Spinal cord (tissue), 10 donors: ENCODE measurements at places on chromosomes 12 and 14.

DNA sequence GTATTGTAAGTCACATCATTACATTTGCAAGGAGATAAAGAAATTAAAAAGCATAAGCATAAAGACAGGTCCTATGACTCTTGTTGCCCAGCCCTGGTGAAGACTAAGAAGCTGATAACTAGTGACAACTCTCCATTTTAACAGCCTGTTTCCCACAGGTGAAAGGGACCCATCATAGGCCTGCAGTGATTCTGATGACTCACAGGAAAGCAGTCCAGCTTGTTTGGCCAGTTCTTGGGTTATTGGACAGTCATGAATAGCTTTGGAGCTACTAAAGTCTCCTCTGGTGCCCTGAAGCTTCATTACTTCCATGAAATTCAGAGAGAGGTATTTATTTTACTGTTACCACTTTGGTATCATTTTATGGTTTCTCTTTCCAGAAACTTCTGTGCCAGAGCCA lies 55.5 kb upstream of the DYRK2 start:
- no peaks in the 10 kb centered on the region for H3K27me3 ChIP-seq
- no peak overlapping the region for H3K27ac ChIP-seq
- H3K4me3 ChIP-seq, result no peak overlapping the region
- DNase-seq, result no peak
- H3K36me3 ChIP-seq, result no peaks in the 10 kb centered on the region
- H3K4me1 ChIP-seq, result no peaks in the 10 kb centered on the region

DNA sequence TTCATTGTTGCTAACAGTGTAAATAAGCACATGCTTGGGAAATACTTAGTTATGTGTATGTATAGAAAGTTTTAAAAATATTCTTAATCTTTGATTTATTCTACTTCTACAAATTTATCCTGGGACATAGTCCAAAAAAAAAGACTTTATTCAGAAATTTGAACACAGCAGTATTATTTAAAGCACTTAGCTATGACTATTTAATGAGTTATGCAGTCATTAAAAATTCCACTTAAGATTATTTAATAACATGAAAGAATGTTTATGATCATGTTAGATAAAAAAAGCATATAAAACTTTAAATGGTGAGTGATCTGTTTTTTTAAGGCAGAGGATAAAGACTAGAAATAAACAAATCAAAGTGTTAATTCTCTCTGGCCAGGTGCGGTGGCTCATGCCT lies 78.3 kb downstream of the BAZ1A start:
- no peak overlapping the region for H3K27ac ChIP-seq
- peaks cover 10% of the 10 kb centered on the region for H3K36me3 ChIP-seq
- no peak for DNase-seq
- H3K4me1 ChIP-seq, result no peaks in the 10 kb centered on the region

- no peaks in the 10 kb centered on the region for H3K27me3 ChIP-seq
- no peak overlapping the region for H3K4me3 ChIP-seq
- peaks cover 31% of the 10 kb centered on the region for H3K4me1 ChIP-seq
- no peak overlapping the region for H3K27ac ChIP-seq
- no peaks in the 10 kb centered on the region for H3K36me3 ChIP-seq
- no peak for DNase-seq
Measured at GRCh38 chr12:131375261-131375971, 335.5 kb upstream of the SFSWAP start.

- no peak overlapping the region for H3K4me3 ChIP-seq
- no peak overlapping the region for H3K27ac ChIP-seq
- no peaks in the 10 kb centered on the region for H3K27me3 ChIP-seq
- no peaks in the 10 kb centered on the region for H3K4me1 ChIP-seq
- DNase-seq, result no peak
- no peaks in the 10 kb centered on the region for H3K36me3 ChIP-seq
Measured at GRCh38 chr12:54829511-54829910, 24.8 kb upstream of the MUCL1 start.

DNA sequence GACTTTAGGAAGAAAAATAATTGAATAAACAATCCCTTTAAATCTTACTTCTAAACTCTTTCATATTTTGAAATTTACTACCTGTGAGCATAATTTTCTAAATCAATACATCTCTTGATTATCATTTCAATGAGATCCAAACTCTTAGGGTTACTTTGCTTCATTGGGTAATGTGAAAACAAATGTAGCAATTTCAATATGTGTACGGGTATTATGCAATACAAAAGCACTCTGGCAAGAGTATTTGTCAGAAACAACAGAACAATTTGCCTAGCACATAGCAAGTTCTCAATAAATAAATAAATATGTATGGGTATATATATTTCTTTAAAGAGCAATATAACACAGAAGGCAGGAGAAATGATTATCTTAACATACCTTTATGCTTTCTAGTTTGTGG lies 77.1 kb downstream of the PLEKHG7 start:
- H3K36me3 ChIP-seq, result no peaks in the 10 kb centered on the region
- no peaks in the 10 kb centered on the region for H3K4me1 ChIP-seq
- no peak overlapping the region for H3K27ac ChIP-seq
- no peaks in the 10 kb centered on the region for H3K27me3 ChIP-seq
- H3K4me3 ChIP-seq, result no peak overlapping the region
- no peak for DNase-seq

DNA sequence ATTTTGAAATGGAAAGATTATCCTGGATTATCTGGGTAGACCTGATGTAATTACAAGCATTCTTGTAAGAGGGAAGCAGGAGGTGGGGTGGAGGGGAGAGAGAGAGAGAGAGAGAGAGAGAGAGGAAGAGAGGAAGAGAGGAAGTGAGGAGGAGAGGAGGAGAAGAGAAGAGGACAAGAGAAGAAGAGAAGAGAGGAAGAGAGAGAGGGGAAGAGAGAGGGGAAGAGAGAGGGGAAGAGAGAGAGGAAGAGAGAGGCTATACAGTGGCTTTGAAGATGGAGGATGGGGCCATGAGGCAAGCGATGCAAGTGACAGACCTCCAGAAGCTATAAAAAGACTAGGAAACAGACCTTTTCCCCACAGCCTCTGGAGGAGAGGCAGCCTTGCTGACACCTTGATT lies 13.7 kb upstream of the CHST11 start:
- no peak for DNase-seq
- no peak overlapping the region for H3K4me3 ChIP-seq
- H3K36me3 ChIP-seq, result no peaks in the 10 kb centered on the region
- no peaks in the 10 kb centered on the region for H3K4me1 ChIP-seq

- peaks cover 7% of the 10 kb centered on the region for H3K4me1 ChIP-seq
- no peak for DNase-seq
- H3K4me3 ChIP-seq, result no peak overlapping the region
- H3K36me3 ChIP-seq, result no peaks in the 10 kb centered on the region
- no peak overlapping the region for H3K27ac ChIP-seq
- H3K27me3 ChIP-seq, result no peaks in the 10 kb centered on the region
Measured at GRCh38 chr14:97021571-97022168, 224.5 kb downstream of the VRK1 start.

- H3K27me3 ChIP-seq, result no peaks in the 10 kb centered on the region
- no peaks in the 10 kb centered on the region for H3K36me3 ChIP-seq
- DNase-seq, result no peak
- H3K4me1 ChIP-seq, result no peaks in the 10 kb centered on the region
- H3K4me3 ChIP-seq, result no peak overlapping the region
Measured at GRCh38 chr12:90216815-90217214, 508.2 kb upstream of the ATP2B1 start.

DNA sequence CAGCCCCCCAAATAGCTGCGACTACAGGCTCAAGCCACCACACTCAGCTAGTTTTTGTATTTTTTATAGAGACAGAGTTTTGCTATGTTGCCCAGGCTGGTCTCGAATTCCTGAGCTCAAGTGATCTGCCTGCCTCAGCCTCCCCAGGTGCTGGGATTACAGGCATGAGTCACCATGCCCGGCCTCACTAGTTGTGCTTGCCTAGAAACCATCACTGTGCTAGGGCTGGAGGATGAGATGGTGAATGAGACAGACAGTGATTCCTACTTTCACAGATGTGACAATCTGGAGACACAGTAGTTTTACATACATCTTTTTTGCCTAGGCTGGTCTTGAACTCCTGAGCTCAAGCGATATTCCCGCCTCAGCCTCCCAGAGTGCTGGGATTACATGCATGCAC lies 7.5 kb upstream of the MSI1 start:
- H3K4me1 ChIP-seq, result no peaks in the 10 kb centered on the region
- H3K4me3 ChIP-seq, result no peak overlapping the region
- H3K27me3 ChIP-seq, result no peaks in the 10 kb centered on the region
- no peaks in the 10 kb centered on the region for H3K36me3 ChIP-seq
- H3K27ac ChIP-seq, result no peak overlapping the region
- DNase-seq, result no peak

- no peak overlapping the region for H3K4me3 ChIP-seq
- no peak overlapping the region for H3K27ac ChIP-seq
- no peaks in the 10 kb centered on the region for H3K27me3 ChIP-seq
- H3K4me1 ChIP-seq, result no peaks in the 10 kb centered on the region
Measured at GRCh38 chr12:70070494-70071007, 172.7 kb upstream of the CNOT2 start.

- no peak overlapping the region for H3K27ac ChIP-seq
- DNase-seq, result peak; percentile 49
- peaks cover 3% of the 10 kb centered on the region for H3K27me3 ChIP-seq
- H3K36me3 ChIP-seq, result no peaks in the 10 kb centered on the region
- peak overlapping the region; percentile 65 for H3K4me3 ChIP-seq
Measured at GRCh38 chr12:51592034-51592705, 1.1 kb downstream of the SCN8A start.

DNA sequence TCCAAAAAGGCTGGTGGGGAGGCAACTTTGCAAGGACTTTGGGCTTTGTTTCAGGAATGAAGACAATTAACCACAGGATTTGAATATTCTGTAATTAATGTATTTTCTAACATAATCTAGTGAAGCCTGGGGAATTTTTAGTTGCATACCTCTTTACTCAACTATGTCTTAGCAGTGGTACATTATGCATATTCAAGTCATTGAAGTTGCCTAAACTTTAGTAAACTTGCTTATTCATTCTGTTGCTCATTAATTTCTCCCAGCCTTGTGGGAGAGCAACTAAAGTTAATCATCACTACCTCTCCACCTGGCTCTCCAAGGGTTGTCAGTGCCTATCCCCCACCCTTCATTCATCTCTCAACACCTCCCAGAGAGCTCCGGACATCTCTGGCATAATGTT lies 54.2 kb downstream of the IFNG-AS1 start:
- DNase-seq, result no peak
- no peak overlapping the region for H3K4me3 ChIP-seq
- no peak overlapping the region for H3K27ac ChIP-seq
- no peaks in the 10 kb centered on the region for H3K4me1 ChIP-seq
- H3K36me3 ChIP-seq, result no peaks in the 10 kb centered on the region

DNA sequence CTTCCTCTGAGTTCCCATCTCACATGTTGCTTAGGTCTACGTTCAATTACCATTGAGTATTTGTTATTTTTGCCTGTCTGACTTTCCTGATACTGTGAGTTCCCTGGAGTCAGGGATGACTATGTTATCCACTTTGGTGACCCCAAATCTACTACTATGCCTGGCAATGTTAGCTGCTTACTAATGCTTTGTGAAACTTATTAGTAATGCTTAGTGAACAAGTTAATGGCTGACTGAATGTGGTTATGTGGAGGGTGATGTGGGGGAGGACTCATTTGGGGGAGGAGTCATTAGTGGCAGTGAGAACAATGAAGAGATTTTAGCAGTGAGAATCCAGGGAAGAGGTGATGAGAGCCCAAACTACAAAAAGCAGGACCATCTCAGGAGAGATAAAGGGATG lies 121.6 kb downstream of the KTN1 start:
- H3K36me3 ChIP-seq, result no peaks in the 10 kb centered on the region
- no peak for DNase-seq
- no peaks in the 10 kb centered on the region for H3K4me1 ChIP-seq
- H3K27ac ChIP-seq, result no peak overlapping the region

- no peak overlapping the region for H3K4me3 ChIP-seq
Measured at GRCh38 chr14:99213101-99213500, 58.9 kb downstream of the BCL11B start.

GRCh38 chr12:108313606-108314351 lies 25.3 kb downstream of the CMKLR1 start:
- no peak overlapping the region for H3K4me3 ChIP-seq
- H3K4me1 ChIP-seq, result peaks cover 34% of the 10 kb centered on the region
- H3K27ac ChIP-seq, result peak overlapping the region; percentile 63
- DNase-seq, result no peak
- no peaks in the 10 kb centered on the region for H3K27me3 ChIP-seq
- no peaks in the 10 kb centered on the region for H3K36me3 ChIP-seq
